ENCODE measurements at places on chromosomes 6 and 20.

GRCh38 chr6:75421316-75422023, 72.1 kb downstream of the FILIP1 start:
- no peak for DNase-seq

- no peak for DNase-seq
Observed at GRCh38 chr6:81633391-81633790, 119.1 kb downstream of the TENT5A start.

DNA sequence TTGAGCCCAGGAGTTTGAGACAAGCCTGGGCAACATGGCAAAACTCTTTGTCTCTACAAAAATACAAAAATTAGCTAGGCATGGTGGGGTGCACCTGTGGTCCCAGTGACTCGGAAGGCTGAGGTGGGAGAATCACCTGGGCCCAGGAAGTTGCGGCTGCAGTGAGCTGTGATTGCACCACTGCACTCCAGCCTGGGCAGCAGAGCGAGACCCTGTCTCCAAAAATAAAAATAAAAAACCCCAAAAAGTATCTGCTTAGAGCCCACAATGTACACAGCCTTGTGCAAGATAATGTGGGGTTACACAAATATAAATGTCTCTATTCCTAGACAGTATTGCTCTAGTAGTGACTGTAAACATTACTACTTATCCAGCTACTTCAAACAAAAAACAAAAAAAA, 5.9 kb downstream of the ESF1 start:
- no peak for DNase-seq

DNA sequence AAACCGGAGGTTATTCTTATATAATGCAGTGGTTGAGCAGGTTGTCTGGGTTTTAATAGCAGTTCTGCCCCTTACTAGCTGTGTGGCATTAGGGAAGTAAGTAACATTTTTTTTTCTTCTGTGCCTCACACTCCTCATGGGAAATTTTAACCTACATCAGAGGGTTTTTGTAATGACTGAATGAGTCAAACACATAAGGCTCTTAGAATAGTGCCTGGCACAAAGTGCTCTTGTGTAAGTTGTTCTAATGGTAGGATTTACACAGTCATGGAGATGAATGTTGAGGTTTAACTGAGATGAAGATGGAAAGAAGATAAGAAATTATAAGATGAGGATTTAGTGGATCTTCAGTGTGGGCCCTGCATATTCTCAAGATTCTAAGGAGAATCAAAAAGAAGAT, 68.4 kb upstream of the PHIP start:
- DNase-seq = no peak

DNA sequence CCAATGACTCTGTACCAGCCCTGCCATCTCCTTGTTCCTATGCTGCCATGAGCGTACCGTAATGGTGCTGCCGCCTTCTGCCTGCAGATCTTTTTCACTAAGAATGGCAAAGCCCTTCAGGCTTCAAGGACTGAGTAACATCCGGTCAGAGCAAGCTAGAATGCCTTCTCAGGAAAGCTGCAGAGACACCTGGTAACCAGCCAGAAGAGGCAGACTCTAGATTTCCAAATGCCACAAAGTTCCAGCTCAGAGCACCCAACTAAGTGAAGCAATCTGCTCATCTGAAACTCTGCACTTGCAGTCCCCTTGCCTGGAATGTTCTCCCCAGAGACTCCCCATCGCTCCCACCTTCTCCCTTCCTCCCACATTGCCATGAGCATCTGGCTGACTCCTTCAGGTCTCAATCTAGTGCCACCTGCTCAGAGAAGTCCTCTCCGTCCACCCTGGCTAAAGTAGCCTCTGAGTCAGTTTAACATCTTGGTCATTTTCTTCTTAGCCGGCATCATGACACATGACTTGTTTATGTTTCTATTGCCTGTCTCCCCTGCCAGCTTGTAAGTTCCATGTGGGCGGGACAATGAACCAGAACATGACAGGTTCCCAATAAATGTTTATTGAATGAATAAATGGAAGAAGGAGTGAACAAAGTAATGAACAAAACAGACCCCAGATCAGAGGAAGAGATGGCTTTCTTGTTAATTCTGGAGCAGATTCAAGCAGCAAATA, 6.9 kb upstream of the OCSTAMP start:
- DNase-seq = peak; percentile 41
